ENCODE measurements at places on chromosomes 2 and 18.

DNA sequence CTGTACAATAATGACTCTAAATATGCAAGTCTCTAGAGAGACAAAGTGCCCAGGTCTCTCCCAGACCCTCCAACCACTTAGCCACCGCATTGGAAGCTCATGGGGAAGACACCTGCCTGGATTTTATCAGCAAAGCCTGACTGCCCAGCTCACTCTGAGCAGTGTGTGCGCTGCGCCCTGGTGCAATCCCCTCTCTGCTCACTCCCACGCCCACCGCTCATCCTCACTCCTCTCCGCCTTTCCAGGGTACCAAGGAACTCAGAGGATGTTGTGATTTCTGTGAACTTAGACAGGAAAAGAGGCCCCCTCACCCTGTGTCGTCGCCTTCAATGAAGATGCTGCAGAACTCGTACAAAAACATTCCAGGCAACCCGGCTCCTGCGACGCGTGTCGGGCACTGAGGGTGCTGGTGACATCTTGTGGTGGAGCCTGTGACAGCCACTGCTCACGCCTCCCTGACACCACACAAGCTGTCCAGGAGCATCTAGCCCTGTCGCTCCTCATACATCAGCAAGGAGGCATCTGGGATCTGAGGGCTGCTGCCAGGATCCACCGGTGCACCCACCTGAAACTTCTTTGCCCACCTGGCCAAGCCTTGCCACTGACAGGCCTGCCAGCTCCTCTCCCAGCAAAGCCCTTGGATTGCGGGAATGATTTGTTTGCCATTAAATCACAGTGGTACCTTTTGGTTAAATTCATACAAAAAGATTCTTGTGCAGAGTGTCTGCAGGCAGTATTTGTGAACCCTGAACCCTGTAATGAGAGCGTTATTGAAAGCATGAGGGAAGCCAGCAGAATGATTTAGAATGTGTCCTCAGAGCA is 220.4 kb downstream of the ZNF516 start:
- peak; percentile 45 for DNase-seq

DNA sequence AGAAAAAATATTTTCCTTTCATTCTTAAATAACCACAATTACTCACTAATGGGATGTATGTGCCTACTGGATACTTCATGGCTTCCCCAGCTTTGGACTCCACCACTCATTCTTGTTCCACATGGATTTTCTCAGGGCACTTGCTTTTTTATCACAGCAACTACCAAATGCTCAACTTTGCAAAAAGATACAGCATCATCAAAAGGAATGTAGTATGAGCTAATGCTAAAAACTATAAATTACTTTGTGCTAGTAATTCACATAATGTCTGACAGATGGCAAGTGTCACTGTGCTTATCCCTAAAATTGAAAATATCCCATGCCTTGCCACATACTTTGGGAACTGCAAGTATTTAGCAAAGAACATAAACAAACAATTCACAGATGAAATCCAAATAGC is 130.4 kb upstream of the ZFP36L2 start:
- DNase-seq = no peak

DNA sequence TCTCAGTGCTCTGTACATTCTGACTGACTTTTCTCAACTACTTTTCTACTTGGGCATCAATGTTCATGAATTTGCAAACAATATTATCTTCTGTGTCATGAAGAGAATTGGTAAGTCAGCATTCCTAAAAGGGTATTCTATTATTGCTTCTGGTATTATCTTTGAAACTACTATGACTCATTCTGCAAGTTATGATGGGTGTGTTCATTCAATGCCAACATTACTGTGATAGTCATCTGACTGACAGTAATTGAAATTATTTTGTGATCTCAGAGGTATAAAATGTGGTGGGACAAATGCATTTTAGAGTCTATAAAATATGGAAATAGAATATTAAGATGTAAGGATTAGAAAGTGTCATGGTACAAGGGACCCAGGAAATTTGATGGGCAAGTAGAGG is 736.0 kb upstream of the CELF4 start:
- no peak for DNase-seq

DNA sequence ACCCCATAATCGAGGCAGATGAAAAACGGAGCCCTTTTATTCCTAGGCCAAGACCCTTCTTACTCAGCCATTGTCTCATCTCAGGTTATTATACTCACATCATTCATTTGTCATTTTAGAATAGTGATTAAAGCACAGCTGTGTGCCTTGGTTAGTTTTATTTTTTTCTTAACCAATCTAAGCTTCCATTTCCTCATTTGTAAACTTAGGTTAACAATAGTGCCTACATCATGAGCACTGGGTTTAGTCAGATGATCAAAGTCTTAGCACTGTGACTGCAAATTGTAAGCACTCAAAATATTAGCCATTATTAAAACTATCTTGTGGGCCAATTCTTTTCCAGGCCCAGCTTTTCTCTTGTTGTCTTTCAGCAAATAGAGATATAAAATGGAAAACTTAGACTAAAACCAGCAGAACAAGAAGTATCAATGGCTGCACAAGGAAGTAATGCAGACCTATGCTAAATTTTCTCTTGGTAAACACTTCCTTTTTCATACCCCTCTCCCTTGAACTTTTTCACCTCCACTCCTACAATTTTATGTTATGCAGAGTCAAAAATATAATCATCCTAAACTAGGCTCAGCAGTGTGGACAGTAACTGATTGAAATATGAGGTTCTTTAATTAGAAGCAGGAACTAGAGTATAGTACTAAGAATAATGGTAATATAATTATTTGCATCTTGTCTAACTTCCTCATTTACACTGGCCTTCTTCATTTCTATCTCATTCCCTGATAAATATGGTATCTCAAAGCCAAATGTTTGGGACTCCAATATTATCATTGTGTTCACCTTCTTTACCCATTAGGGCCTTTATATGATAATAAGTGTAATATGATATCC is 21.5 kb upstream of the GALNT3 start:
- no peak for DNase-seq

- peak; percentile 53 for DNase-seq
Measured at GRCh38 chr2:40244675-40245074, 207.2 kb downstream of the SLC8A1 start.

DNA sequence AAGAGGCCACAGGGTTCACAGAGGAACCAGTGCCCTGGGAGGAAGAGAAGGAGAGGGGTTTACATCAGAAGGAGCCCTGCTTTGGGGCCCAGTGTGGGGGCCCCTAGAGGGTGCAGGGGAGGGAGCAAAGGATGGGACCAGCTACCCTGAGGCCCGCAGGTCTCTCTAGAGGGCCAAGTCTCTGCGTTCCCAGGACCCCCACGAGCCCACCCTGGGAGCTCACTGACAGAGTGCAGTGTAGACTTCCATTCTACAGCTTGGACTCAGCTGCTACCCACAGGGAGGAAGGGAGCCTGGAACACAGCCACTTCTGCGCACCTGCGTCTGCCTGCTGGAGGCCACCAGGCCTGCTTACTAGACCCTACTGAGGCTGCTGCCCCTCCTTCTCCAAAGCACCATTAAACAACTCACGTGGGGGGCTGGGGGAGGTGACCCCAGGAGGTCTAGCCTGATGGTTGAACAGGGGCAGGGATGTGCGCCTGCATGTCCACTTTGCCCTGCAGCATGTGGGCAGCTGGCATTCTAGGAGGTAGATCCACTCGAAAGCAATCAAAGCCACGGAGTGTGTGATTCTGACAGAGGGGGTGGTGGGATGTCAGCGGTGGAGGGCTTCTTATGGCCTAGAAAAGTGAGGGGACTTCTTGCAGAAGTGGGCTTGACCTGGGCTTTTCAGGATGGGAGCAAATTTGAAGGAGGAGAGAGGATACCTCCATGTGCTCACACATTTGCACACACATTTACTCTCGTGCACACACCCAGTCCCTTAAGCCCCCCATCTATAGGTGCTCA is 90.2 kb downstream of the ZFP36L2 start:
- no peak for DNase-seq

- no peak for DNase-seq
Measured at GRCh38 chr2:230886671-230887071, 21.9 kb downstream of the ITM2C start.

Measured in endothelial cell (in vitro differentiated cells).